ENCODE measurements at places on chromosomes 3 and 15.
A peak's percentile ranks its signal among the peaks of the same experiment; 100 is the strongest.

DNA sequence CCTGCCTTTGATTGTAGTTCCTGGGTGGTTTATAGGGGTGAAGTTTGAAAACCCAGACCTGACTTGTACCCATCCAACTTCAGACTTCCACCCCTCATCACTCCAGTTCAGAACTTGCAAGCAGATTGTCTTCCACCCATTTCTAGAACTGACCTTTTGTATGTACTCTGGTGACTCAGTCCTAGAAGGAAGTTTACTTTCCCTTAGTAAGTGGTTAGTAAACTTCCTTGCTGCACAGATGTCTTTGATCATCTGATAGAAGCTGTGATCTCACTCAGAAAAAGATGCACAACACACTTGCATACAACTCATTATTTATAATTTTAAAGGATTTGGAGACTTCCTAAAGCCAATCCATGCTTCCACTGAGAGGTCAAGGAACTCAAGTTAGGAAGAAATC is 368.0 kb downstream of the MFSD1 start:
- no peak for DNase-seq

DNA sequence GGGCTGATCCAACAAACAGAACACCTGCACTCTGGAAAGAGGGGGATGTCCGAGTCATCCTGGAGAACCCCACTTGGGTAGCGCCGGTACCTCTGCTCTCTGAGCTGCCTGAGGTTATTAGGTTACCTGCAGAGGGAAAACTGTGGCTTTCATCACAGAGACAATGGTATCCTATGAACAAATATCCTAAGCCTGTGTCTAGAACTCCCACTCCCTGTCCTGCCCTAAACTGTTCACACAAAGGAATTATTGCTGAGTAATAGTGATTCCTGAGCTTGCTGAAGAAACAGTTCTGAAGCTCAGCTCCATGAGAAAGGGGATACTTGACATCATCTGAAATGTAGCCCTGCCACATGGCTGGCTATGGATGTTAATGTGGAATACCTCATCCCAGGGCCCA is 31.9 kb upstream of the WNT5A start:
- no peak for DNase-seq

- DNase-seq, result no peak
These were observed 66.6 kb downstream of the SLC12A8 start for GRCh38 chr3:125145751-125146475.

- no peak for DNase-seq
These were observed 19.9 kb downstream of the RBP2 start for GRCh38 chr3:139456386-139456785.

GRCh38 chr3:116059421-116060096 is 385.7 kb downstream of the LSAMP start:
- no peak for DNase-seq

DNA sequence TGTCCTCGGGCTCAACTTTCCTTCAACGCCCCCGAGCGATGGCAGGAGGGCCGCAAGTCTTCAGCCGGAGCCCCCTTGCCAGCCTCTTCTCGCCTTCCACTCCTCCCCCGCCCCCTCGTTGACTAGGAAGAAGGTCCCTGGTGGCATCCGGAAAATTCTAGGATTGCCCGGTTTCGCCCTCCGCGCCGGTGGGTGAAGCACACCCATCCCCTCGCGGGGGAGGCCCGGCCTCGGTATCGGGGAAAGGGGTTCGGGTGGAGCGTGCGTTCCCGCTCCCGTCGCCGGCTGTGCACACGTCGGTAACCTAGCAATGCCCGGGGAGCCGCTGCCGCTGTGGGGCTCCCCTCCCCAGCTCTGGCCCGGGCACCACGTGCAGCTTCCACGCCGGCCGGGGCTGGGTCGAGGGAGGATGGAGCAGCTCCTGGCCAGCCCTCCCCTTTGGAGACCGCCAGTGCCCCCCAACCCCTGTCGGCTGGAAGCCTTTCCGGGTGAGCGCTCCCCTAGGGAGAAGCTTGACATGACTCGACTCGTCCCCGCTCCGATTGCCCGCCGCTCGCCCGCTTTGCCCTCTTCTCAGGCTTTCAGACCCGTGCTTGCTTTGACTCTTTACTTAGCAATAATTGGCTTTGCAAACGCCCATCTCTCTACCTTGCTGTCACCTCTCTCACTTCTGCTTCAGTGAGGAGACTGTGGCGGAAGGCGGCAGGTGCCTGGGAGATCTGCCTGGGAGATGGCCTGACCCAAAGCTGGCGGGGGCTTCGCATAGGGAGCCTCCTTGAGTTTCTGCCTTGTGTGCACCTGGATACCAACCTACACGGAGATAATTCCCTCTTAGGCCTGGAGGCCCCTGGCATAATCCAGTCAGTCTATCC is 1.3 kb downstream of the CACNA1D start:
- no peak for DNase-seq

DNA sequence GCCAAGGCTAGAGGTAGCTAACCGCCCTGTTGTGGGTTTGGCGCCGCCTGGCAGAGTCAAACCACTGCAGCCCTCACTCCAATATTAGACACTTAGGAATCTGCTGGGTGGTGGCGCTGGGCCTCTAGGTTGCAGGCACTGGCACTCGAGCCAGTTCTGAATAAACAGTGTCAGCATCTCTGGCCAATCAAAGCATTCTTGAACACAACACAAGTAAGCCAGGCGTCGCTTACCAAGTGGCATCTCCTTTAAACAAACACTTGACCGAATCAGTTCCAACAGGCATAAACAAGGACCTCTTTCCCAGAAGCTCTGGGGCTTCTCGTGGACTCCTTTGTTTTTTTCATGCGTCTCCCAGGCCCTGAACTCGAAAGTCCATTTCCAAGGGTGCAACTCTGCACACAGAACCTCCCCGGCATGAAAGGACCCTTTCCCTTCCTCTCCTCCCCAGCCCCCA is 82.3 kb downstream of the LRIG1 start:
- no peak for DNase-seq

DNA sequence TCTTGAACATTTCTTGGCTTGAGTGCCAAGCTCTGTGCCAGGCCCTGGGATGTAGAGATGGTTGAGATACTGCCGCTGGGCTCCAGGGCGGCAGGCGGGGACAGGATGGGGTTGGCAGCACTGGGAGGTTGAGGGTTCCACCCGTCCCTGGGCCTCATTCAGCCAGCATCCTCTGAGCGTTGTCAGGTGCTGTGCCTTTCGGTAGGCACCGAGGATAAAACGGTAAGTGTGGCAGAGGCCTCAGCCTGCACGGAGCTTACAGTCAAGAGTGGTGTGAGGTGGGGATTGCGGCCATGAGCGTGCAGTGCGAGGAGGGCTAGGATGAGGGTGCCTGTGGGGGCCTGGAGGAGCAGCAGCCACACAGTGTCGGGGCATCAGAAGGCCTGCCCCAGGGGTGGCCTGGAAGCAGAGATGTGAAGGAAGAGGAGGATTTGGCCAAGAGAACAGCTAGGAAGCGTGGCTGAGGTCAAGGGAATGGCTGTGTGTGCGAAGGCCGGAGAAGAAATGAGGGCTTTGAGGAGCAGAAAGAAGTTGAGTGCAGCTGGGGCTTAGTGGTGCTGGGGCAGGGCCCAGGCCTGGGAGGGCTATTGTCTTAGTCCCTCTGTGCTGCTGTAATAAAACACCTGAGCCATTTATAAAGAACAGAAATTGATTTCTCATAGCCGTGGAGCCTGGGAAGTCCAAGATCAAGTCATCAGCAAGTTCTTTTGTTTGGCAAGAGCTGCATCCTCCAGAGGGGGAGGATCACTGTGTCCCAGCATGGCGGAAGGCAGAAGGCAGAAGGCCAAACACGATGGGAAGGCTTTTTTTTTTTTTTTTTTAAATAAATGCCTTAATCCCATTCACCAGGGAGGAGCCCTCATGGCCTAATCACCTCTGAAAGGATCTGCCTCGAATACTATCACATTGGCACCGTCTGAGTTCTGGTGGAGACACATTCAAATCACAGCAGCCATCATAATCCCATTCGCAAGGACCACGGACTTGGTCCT is 22.7 kb downstream of the CORO2B start:
- no peak for DNase-seq

DNA sequence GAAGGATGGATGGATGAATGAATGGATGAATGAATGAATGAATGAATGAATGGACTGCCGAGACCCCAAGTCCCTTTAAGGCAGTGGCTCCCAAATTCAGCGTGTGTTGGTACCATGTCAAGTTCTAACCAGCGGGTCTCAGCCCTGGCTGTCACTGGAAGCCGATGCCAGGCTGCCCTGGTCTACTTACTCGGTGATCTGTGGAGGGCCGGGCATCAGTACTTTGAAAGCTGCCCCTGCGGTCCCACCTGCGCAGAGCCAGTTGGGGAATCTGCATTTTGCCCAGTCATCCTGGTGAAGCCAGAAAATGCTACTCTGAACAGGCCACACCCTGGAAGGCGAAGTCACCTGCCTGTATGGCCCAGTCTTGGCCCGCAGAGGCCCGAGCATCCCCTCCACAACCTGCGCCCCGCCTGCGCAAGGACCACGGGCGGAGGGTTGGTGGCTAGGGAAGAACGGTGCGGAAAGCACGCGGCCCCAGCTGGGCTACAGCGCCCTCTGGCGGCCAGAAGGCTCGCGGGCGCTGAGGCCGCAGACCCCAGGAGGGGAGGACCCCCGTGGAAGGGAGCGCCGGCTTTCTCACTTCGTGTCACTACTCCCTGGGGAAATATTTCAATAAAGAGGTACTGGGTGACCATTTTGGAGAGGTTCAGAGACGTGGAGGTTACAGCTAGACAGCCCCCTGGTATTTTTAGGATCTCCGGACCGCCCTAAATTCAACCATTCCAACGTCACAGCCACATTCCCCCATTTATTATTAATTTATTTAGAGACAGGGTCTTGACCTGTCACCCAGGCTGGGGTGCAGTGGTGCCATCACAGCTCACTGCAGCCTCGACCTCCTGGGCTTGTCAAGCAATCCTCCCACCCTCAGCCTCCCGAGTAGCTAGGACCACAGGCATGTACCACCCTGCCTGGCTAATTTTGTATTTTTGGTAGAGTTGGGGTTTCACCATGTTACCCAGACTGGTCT is 34.9 kb downstream of the PRKCD start:
- DNase-seq, result peak; percentile 65

GRCh38 chr3:12948371-12948770 is 107.0 kb upstream of the RPL32 start:
- no peak for DNase-seq

DNA sequence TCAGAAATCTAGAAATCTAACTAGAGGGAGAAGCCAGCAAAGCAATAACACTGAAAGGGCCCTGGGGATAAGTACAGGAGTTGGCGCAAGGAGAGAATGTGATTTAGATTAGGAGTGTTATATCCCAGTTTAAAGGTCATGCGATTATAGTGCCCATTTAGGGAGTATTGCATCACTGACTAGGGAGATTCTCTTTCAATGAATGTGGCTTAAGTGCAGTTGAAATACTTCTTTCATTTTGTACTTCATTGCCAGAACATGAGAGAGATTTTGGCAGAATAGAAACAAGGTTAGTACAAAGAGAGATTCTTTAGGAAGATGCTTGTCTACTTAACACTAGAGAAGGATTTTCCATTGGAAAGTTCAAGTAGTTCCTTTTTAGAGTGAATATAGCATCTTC is 13.9 kb downstream of the ROBO2 start:
- DNase-seq, result no peak

- DNase-seq, result no peak
These were observed 47.1 kb downstream of the ATP13A4 start for GRCh38 chr3:193507566-193507965.

DNA sequence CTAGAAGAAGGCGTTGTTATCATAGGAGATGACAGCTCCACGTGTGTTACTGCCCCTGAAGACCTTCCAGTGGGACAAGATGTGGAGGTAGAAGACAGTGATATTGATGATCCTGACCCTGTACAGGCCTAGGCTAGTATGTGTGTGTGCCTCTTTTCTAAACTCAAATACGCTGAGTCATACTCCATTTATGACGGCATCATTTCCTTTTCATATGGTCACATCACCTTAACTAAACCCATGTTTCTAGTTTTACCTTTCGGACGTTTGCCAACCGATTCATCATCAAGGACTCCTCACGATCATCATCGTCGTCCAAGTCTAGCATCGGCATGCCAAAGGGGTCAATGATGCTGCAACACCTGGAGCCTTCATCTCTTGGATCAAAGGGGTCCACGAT is 149.0 kb downstream of the CBLB start:
- DNase-seq, result no peak

- no peak for DNase-seq
These were observed 209.4 kb upstream of the TGFBR2 start for GRCh38 chr3:30397030-30397429.

GRCh38 chr15:76447728-76448441 is 111.3 kb downstream of the ISL2 start:
- DNase-seq, result no peak

- DNase-seq, result no peak
These were observed 26.5 kb upstream of the CD47 start for GRCh38 chr3:108117241-108117775.

DNA sequence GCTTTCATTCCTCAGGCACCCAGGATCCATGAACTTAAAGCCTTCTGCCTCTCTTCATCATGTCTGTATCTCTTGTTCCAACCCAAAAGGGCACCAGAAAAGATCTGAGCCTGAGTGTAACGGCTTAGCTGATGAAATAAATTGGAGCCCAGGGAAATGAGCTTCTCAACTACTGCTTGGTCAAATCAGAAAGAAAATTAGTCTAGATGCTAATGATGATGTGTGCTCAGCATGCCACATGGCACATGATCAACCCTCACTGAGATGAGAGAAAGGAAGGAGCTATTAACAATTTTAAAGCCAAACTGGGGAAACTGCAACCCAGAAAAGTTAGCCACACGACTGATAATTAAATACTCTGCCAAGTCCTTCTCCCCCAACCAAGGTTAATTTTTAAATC is 325.7 kb downstream of the CNTN3 start:
- DNase-seq, result no peak

DNA sequence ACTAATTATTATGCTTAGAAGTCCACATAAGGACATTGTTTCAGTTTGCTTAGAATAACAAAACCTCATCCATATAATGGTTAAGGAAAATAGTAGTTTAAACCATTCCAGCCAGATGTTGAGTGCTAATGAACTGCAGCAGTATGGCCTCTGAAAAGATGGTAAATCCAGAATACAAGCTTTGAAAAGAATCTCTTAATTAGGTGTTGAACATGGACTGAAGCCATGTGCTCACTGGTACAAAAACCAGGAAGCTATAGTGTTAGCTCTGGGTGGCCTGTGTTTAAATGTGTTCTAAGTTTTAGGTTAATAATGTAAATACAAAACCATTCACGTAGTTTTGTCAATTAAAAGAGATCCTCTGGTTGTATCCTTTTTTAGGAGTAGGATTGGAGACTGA is 78.2 kb downstream of the GALK2 start:
- DNase-seq, result no peak

DNA sequence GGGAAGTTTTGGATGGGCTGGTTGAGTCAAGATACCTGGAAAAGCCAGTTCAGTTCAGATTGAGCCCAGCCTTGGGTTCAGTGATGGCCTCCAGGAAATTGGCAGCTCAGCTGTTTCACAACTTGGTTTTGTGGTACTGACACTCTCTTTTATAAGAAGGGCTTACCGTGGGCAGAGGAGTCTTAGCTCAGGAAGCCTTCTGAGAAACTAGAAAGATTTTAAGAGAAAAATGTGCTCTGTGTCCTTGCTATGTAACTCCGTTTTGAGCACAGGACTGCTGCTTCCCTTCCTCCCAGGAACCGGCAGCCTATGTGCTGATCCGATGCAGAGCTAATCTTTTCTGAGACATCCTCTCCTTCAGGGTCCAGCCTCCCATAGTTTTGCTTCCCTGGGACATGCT is 46.6 kb upstream of the RASGRP1 start:
- DNase-seq, result peak; percentile 45
